Effector CD4-positive, alpha-beta T cell (primary cell): ENCODE measurements at places on chromosomes 7 and 10.

DNA sequence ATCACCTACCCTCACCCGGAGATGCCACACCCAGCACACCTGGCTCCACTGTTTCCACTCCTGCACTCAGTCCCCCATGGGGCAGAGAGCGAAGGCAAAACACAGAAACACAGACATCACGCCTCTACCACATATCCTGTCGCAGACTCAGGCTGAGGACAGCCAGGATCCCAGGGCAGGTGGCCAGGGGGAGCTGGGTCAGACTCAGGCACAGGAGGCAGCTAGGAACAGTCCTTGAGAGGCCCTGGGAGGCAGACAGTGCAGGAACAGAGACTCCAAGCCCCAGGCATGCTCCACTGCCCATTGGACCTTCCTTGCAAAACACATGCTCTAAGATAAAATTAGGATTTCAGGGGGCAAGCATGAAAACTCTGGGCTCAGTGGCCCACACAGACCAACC is 154.4 kb upstream of the C7orf33 start:
- DNase-seq = no peak

- peak; percentile 70 for DNase-seq
Observed at GRCh38 chr7:24979470-24979862, 512 bp downstream of the OSBPL3 start.

DNA sequence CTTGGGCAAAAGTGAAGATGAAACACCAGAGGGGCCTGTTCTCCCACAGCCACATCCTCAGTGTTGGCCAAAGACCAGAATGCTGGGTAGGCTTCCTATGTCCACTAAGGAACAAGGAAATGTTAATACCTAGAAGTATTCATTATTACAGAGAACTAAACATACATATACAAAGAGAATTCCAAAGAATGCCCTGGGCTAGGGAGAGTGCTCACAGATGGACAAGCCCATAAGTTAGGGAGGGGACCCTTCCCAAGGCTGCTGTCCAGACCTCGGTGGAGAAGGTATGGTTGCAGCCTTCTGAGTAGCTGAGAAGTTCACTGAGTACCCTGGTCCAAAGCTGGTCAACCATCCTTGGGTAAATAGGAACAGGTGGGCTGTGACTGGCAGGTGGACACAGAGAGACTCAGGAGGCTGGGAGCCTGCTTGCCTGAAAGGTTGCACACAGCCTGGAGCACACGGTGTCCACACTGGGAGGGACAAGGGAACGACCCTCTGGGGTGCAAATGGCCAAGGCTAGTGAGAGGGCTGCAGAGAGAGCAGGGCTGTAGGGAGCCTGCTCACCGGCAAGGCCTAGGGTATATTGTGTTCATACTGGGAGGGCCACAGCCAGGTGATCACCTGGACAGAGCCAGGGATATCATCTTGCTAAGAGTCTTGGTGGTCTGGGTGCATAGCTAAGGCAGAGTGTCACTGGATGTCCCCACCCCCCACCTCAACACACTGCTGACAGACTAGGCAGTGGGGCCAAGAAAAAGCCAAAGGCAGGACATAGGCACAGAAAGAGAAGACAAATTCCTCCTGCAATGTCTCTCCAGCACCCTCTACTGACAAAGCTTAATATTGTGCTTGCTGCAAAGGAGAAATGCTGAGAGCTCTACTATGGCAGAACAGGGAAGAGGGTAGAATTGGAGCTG is 40.3 kb downstream of the CPVL start:
- no peak for DNase-seq

- no peak for DNase-seq
Observed at GRCh38 chr7:41910940-41911600, 208.2 kb upstream of the INHBA start.

- DNase-seq = no peak
Observed at GRCh38 chr7:148698007-148698396, 701 bp upstream of the CUL1 start.
